ENCODE measurements at places on chromosomes 7 and 10.

DNA sequence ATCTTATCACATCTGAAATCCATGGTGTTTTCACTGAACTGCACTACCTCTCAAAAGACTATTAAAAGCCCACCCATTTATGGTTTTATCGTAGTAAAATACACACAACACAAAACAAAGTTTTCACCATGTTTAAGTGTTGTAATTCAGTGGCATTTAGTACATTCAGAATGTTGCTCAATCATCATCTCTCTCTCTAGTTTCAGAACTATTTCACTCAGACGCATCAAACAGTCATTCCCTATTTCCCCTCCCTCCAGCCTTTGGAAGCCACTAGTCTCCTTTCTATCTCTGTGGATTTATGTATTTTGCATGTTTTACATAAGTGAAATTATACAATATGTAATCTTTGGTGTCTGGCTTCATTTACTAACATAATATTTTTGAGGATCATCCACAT lies 332.6 kb downstream of the TNS3 start:
- DNase-seq: no peak

DNA sequence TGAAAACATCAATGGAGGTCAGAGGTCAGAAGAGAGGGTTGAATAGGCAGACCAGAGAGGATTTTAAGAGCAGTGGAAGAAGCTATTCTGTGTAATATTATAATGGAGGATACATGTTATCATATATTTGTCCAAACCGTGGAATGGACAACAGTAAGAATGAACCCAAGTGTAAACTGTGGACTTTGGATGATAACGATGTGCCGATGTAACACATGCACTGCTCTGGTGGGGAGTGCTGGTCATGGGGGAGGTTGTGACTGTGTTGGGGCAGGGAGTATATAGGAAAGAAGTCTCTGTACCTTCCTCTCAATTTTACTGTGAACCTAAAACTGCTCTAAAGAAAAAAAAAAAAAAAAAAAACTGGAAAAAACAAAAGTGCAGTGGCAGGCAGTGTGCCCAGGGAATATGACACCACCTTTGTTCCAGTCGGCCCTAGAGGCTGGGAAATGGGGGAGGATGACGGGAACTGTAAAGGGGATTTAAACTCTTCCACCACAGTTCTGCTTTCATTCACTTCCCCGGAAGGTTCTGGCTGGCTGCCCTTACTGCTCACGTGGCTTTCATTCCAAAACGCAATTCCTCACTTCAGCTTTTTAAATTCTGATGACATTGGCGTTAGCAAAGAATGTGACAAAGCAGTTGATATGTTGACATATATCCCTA lies 113.7 kb upstream of the ANKRD1 start:
- DNase-seq: no peak

DNA sequence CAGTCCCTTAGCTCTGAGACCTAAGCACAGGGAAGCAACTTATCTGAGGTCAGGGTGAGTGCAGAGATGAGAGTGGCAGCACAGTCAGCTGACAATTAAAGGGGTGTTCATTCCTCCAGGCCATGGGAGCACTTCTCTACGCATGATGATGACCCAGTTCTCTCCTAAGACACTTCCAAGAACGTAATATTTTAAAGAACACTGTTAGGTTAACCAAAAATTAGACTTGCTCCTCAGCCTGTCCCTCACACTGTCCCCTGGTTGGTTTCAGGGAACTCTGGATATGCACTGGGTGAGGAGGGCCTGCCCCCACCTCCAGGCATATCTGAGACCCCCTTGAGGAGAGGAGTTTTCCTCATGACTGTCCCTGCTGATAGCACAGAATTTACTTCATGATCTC lies 767.5 kb downstream of the GRID1 start:
- no peak for DNase-seq

DNA sequence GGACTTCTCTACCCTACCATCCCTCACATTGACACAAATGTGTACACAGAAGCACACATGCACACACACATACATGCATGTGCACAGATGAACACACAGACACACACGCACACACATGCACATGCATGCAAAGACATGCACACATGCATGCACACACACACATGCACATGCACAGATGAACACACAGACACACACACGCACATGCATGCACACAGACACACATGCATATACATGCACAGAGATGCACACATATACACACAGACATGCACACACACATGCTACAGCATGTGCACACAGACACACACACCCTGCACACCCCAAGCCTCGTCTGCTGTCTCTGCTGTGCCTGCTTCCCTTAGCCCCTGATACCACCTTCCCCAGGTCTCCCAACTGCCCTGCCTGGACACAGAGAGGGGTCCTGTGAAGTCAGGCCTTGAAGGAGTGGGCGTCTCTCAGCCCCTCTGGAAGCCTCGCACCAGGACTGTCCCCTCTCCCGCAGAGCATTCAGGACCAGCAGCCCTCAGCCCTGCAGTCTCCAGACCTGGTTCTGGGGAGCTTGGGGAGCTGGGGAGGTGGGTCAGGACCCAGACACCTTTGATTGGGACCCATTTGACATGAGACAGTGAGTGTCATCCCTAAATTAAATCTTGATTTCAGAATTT lies 181.8 kb downstream of the DNAJB6 start:
- no peak for DNase-seq

GRCh38 chr7:28318101-28318762 lies 94.1 kb upstream of the CREB5 start:
- DNase-seq: no peak

GRCh38 chr7:106102387-106102966 lies 9.6 kb downstream of the SYPL1 start:
- no peak for DNase-seq

DNA sequence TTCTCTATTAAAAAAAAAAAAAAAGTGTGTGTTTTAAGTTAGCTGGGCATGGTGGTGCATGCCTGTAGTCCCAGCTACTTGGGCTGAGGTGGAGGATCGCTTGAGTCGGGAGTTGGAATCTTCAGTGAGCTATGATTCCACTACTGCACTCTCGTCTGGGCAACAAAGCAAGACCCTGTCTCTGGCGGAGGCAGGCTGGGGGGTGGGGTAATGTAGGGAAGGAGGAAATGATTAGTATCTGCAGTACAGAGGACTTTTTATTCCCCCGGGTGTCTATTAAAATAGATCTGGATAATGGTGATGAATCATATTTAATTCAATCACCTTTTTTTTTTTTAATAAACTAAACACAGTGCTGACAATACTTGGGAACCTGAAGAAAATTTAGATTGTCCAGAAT lies 6.5 kb downstream of the CBX3 start:
- DNase-seq: no peak

GRCh38 chr7:121401896-121402295 lies 5.8 kb upstream of the FAM3C start:
- DNase-seq: no peak

DNA sequence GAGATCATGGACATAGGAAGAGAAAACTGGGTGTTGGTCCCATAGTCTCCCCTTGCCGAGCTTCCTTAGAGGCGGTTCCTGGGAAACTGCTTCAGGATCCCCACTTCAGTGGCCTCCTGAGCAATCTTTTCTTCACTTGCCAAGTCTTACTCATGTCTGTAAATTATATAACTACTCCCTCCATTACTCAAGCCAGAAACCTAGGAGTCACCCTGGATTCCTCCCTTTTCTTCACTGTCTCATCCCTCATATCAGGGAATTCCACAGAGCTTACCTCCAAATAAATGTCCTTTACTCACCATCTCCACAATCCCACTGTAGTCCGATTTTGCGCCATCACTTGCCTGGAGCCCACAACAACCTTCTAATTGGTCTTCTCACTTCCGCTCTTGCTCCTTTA lies 29.1 kb upstream of the TRUB1 start:
- no peak for DNase-seq
